ENCODE measurements at places on chromosomes 13 and 19.
A peak's percentile ranks its signal among the peaks of the same experiment; 100 is the strongest.

DNA sequence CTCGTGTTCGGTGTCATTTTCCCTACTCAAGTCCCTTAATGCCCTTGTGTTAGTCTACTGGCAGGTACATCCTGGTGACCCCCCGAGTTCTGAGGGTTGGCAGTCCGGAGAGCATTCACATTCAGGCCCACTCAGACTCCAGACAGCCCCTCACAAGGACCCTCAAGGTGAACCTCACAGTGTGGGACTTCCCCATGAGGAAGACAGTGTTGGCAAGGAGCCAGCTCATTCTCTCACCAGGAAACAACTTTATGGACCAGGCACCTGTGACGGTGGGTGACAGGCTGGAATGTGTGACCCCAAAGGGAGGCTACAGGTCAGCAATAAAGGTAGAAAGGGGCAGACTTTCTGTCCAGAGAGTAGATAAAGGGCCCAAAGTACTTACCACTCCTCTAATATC, 24.5 kb downstream of the RDH8 start:
- DNase-seq: peak; percentile 14

DNA sequence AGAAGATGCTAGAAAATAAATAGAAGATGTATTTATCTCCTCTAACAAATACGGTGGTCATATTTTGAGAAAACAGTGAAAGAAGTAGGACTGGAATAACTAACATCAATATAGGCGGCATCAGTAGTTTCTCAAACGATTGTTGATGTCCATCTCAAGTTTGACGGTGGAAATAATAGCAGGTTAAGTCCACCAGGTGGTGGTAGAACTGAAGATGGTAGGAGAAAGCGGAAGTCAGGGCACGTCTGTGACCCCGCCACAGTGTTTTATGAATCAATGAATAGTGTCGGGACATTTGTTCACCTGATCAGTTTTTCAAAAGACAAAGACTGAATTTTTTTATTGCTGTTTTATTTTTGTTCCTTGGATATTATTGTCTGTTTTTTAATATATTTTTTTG, 706.4 kb upstream of the SLC10A2 start:
- DNase-seq: no peak

DNA sequence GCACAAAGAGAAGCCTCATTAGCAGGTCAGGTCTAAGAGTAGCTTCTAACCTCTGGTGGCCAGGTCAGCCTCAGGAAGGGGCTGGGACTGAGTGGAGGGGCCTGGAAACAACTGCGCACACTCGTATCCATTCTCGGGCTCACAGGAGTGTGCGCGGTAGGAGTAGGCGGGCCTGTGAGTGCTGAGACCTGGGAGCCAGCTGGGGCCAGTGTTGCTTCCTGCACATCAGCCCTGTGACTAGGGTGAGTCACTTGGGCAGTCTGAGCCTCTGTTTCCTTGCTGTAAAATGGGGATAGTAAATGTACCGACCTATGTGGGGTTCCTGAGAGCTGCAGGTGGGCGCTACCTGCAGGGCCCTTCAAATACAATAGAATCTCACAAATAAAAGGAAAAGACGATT, 26.9 kb downstream of the SIN3B start:
- no peak for DNase-seq

GRCh38 chr19:34416021-34416545, 11.9 kb downstream of the PDCD2L start:
- no peak for DNase-seq

DNA sequence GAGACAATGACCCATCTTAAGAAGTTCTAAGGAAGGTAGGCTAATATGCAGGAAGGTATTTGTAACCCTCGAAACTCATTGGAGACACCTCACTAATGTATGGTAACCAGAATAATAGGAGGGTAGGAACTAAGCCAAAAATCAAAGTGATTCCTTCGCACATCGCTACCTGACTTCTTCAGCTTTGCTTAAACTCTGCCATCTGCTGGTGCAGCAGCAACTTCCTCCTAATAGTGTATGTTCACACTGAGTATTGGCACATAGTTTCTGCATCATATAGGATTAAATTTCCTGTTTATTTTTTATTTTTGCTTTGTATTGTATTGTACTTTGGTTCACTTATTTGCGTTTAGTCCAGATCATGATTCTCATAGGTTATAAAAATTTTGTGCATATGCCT, 676.2 kb downstream of the GPC5 start:
- DNase-seq: peak; percentile 11

DNA sequence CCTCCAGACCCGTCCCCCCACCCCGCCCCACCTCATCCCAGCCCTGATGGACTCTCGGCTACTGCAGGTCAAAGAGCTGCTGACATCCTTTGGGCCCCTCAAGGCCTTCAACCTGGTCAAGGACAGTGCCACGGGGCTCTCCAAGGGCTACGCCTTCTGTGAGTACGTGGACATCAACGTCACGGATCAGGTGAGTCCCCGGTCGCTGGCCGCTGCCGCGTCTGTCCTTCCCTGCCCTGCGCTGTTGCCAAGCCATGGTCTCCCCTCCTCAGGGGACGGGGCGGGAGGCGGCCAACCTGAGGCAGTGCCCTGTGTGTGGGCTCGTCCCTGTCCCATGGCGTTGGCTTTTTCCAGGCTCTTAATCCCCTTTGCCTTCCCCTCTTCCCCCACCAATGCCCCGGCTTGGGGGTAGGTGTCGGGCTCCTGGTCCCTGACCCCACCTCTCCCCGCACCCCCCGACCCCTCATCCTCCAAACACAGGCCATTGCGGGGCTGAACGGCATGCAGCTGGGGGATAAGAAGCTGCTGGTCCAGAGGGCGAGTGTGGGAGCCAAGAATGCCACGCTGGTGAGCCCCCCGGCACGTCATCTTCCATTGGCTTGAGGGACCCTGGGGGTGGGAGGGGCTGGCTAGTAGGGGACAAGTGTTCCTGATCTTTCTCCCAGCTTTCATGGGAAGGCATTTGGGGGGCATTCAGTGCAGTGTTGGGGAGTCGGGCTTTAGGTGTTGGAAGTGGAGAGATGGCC, 6.2 kb upstream of the EPN1 start:
- no peak for DNase-seq

DNA sequence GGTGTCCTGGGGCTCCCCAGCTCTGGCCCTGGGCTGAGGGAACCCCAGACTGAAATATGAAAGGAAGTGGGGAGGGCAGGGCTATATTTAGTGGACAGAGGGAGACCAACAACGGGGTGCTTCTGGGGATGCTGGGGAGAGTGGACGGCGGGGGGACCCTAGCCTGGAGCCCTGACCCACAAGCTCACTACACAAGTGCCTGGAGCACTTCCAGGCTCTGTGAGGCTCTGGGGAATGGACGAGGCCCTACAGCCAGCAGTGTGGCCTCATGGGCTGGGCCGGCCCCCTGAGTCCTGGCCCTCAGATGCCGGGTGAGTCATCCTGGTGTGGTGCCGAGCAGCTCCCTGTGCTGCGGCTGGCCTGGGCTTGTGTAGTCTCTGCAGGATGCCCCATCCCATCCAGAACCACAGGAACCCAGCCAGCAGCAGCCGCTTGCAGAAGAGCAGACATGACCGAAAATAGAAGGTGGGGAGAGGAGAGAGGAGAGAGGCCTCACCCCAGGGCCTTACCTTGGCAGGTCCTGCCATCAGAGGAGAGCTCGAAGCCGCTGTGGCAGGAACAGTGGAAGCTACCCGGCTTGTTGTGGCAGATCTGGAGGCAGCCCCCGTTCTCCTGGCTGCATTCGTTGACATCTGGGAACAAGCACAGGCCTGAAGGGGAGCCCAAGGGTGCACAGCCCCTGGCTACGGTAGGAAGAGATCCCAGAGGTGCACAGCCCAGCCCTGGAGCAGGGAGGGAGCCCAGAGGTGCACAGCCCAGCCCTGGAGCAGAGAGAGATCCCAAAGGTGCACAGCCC, 26.1 kb downstream of the GAS6 start:
- peak; percentile 65 for DNase-seq

- peak; percentile 93 for DNase-seq
Observed at GRCh38 chr19:6720369-6721137, at the start of gene C3. Gene C3, minus strand, starts transcription at chr19:6720650. Its CDS starts 61 bp downstream, at chr19:6720589.

DNA sequence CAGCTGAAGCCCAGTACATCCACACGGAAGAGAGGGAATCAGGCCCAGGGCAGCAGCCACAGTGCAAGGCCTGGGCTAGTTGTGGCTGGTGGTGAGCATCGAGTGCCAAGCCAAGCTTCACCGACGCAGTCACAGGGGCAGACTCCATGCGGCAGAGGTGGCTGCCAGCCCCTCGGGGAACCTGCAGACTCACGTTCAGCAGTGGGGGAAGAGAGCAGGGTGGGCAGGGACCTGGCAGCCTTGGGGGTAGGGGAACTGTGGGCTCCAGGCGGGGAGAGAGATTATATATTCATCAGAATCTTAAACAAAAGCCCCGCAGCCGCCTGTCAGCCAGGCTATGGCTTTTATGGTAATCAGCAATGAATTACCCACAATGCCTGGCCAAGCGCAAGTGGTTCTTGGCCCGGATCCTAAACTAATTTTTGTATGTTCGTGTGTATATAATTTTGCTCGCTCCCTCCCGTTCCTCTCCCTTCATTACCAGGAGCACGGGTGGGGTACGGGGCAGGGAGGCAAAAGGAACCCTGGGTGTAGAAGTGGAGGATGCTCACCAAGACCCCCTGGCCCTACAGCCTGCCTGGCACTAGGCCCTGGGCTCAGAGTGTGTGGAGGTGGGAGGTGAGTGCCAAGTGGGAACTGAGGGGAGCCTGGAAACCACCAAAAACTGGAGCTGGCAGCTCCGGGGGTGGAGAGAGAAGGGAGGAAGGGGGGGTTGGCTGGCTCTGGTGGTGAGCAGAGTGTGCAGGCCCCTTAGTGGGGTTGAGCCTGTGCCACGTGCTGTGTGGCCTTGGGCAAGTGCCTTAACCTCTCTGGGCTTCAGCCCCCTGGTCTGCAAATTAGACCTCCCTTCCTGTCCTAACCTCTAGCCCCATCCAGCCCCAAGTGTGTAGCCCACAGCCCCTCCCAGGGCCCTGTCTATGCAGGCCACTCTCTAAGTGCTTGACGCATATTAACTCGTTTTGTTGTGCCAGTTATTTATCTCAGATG, 31.9 kb downstream of the PTPRS start:
- no peak for DNase-seq

DNA sequence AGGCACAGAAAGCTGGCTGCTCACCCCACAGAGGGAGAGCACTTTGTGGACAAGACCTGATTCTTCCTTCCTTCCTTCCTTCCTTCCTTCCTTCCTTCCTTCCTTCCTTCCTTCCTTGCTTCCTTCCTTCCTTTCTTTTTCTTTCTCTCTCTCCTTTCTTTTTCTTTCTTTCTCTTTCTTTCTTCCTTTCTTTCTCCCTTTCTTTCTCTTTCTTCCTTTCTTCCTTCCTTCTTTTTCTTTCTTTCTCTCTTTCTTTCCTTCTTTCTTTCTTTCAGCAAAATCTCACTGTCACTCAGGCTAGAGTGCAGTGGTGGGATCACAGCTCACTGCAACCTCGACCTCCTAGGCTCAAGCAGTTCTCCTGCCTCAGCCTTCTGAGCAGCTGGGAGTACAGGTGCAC, 263.9 kb downstream of the UQCRFS1 start:
- DNase-seq: no peak

DNA sequence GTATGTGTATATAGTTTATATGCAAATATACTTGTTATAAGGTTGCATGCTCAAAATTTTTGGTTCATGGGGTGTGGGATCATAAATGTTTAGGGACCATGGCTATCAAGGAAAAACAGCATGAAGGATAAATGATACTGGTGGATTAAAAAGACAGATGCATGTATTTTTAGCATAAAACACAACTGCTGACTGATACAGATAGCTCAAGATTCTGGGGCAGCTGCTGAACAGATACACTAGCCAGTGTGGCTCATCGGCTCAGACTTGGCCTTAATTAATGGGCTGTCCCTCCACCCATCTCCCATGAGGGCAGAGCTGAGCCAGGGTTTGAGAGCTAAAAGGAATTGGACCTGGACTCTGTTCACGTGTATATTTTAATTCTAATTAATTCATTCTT, 11.4 kb downstream of the ALOX5AP start:
- no peak for DNase-seq

- DNase-seq: peak; percentile 10
Observed at GRCh38 chr19:39745643-39746042, 7.8 kb upstream of the CLC start.

- no peak for DNase-seq
Observed at GRCh38 chr13:97116754-97117153, 105.4 kb upstream of the MBNL2 start.

GRCh38 chr13:94317063-94317491, 162.4 kb downstream of the DCT start:
- no peak for DNase-seq

DNA sequence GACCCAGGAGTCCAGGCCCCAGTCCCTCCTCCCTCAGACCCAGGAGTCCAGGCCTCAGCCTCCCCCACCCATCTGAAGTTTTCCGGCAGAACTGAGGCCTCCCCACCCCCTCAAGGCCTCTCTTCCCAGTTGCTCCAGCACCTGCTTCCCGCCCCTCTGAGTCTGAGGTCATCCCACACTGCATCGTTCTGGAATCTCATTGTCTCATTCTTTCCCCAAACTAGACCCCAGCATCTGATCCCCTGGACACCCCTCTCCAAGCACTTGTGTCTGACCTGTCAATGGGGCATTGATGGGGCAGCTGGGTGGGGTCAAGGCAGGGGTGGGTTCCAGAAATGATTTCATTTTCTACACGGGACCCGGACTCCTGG, 793 bp upstream of the SBK2 start:
- DNase-seq: no peak

GRCh38 chr13:29165840-29166239, 345.7 kb downstream of the MTUS2 start:
- DNase-seq: peak; percentile 26

DNA sequence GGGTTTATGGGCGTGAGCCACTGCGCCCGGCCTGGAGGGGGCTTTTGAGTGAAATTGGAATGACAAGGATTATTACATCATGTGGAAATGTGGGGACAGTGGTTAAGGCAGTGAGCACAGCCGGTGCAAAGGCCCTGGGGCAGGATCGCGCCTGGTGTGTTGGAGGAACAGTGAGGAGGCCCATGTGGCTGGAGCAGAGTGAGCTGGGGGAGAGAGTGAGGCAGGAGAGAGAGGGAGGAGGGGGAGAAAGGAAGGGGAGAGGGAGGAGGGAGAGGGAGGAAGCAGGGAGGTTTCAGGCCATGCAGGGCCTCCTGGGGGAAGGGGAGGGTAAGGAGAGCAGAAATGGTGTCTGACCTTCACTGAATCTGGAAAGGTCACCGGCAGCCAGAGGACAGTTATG, 11.3 kb upstream of the CELF5 start:
- DNase-seq: no peak

DNA sequence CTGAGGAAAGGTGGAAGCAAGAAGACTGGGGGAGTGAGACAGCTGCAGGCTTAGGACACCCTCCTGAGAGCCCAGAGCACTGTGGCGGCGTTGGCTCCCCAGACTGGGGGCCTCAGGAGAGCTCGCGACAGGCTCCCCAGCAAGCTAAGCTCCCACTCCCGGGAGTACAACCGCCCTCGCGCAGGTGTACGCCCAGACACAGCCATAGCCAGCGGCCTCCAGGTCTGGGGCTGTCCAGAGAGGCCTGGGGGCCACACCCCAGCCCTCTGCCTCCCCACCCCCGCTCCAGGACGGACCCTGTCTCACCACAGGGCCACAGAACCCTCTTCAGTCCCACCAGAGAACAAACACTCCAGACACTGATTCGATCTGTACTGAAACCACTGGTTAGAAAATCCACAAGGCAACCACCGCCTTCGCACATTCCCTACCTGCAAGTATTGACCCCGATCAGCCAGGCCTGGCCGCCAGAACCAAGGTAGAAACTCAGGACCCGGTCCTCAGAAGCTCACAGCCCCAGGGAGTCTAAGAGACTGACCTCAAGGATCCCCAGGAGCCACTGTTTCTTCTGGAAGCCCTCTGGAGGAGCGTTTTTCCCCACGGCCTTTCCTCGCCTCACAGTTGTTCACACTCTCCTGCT, 16.3 kb downstream of the ZIC5 start:
- DNase-seq: no peak

- no peak for DNase-seq
Observed at GRCh38 chr19:41711376-41712261, 3.2 kb downstream of the CEACAM5 start.

Measured in suppressor macrophage treated with lipopolysaccharide for 1 hour (primary cell).